HS-5 (cell line): ENCODE measurements at places on chromosomes 6 and 20.

- DNase-seq, result no peak
Observed at GRCh38 chr6:158850807-158851115, 31.6 kb upstream of the EZR start.

DNA sequence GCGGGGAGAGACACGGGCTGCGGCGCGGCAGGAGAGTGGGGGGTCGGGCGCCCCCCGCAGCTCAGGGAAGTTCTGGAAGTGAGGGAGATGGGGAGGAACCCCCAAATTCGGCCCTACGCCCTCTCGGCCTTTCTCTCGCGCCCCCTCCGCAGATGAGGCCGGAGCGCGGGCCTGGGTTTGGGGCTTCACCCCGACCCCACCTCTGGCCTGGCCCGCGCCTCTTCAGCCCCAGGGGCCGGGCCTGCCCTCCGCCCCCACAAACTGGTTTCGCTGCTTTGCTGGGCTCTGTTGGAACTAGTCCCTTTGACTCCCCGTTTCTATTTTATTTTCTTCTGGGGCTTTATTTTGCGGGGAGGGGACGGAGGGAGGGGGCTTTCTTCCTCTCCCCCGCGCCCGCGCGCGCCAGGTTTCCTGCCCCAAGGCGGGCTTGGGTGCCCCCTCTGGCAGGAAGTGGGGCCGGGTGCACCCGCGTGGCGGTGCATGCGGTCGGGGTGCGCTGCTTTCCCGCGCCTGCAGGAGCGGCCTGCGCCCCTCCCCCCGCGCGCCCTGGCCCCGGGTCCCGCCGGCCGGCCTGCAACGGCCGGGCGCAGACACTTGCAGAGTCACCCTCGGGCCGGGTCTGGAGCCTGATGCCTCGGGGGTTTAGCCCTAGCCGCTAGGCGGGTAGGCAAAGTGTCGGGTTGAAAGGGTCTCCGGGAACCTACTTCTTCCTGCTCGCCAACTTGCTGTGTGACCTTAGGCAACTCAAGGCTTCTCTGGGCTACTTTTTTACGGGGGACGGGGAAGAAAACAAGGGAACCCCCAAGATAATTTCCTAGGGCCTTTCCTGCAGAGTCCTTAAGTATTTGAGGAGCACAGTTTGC, 1.3 kb downstream of the HMGA1 start:
- DNase-seq, result no peak

DNA sequence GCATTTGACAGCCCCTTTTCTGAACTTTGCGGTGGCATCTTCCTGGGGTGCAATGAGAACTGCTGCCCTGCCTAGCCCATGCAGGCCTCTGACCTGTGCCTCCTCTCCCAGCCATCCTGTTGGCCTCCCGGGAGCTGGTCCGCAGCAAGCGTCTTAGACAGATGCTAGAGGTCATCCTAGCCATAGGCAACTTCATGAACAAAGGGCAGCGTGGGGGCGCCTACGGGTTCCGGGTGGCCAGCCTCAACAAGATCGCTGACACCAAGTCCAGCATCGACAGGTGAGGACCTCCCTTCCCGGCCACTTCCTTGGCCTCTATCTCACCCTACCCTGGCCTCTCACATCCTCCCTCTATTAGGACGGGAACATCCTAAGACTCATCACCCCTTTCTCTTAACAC, 37.6 kb downstream of the MOCS1 start:
- no peak for DNase-seq

GRCh38 chr6:158251565-158251964, 60.7 kb upstream of the TULP4 start:
- no peak for DNase-seq

DNA sequence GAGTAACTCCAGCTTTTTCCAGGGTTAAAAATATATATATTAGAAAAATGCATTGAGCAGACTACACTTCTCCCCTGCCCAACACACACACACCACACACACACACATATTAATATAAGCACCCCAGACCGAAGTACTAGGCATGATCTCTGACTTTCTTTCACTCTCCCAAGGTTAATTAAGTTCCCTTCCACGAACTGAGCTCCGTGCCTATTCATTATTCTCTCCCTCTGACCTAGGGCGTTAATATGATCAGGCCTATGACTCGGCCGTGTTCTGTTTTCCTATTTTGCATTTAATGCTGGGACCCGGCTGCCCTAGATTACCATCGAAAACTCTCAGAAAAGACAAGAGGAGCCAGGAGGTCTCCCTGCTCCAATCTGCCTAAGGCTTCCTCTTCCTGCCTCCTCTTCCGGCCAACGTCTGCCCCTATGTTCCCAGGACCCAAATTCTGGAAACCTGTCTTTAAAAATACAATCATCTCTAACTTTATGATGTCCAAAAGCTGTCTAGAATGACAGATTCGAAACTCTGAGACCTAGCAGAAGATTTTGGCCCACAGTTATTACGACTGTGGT, 6.1 kb upstream of the POU3F2 start:
- no peak for DNase-seq
